ENCODE measurements at places on chromosomes 1 and 21. TPM values are rescaled to one million over a fixed set of nuclear protein-coding genes. Genes with fewer than 3 reads are reported as not detected.

DNA sequence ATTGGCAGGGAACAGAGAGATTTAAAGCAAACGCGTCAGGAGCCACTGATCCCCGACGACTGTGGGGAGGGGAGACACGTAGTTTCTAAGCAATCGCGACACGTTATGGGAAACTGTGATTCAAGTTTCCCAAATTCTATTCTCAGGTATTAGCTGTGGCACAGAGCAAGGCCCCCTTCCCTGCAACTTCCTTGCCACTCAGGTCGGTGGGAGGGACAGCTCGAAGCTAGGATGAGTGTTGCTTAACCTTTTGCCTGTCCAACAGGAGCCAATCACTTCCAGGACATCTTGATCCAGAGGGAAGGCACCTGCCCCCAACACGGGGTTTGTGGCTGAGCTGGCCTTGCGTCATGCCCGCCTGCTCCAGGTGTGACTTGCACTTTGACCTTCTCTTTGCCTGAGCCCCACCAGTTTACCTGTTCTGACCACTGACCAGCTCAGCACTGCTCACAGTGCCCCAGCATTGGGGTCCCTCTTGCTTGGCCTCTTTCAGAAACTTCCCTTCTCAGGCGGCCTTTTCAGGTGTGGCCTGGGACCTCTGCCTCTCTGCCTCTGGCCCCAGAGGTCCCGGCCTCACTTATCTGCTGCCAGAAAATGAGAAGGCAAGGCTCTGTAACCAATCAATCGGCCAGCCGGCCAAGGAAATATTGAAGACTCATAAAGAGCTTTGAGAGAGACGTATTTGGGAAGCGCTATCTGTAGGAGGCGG, 24.6 kb downstream of the TEX35 start:
- no peak for DNase-seq

DNA sequence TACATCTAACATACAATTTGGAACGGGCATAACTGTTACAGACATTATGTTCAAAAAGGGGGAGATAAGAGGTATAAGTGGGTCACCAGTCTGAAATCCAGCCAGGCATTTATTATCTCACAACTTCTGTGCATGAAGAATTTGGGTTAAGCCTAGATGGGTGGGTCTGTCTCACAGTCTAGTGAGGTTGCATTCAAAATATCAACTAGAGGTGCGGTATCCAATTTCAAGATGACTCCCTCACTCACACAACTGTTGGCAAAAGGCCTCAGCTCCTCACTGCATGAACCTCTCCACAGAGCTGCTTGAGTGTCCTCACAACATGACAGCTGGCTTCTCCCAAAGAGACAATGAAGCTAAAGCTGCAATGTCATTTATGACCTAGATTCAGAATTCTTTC, 4.7 kb downstream of the AUNIP start:
- no peak for DNase-seq

DNA sequence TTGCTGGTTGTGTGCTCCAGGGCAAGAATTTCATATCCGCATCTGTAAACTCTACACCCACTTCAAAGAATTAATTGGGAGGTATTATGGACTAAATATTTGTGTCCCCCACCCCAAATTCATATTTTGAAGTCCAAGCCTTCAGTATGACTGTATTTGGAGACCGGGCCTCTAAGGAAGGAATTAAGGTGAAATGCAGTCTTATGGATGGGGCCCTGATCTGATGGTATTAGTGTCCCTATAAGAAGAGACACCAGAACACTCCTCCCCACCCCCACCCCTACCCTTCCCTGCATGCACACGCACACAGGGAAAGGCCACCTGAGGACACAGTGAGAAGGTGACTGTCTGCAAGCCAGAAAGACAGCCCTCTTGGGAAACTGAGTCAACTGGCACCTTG, 332.4 kb downstream of the RPS6KC1 start:
- DNase-seq = no peak

GRCh38 chr21:36511484-36512220, 31.7 kb upstream of the CLDN14 start:
- DNase-seq = no peak

GRCh38 chr1:74065081-74065480, 132.9 kb downstream of the LRRIQ3 start:
- DNase-seq = no peak

GRCh38 chr1:94416901-94417727, 1.1 kb upstream of the ABCD3 start:
- DNase-seq = no peak

- no peak for DNase-seq
These were observed 15.2 kb upstream of the YRDC start for GRCh38 chr1:37822906-37823815.

APOBEC4 gene
- total RNA-seq = not detected

LY9 gene
- 0.27 TPM for total RNA-seq

CBS gene
- total RNA-seq = 1.7 TPM

LAMB3 gene
- total RNA-seq = 2.7 TPM
